ENCODE measurements at places on chromosomes 3 and 15. TPM values are rescaled to one million over a fixed set of nuclear protein-coding genes. Genes with fewer than 3 reads are reported as not detected.

DNA sequence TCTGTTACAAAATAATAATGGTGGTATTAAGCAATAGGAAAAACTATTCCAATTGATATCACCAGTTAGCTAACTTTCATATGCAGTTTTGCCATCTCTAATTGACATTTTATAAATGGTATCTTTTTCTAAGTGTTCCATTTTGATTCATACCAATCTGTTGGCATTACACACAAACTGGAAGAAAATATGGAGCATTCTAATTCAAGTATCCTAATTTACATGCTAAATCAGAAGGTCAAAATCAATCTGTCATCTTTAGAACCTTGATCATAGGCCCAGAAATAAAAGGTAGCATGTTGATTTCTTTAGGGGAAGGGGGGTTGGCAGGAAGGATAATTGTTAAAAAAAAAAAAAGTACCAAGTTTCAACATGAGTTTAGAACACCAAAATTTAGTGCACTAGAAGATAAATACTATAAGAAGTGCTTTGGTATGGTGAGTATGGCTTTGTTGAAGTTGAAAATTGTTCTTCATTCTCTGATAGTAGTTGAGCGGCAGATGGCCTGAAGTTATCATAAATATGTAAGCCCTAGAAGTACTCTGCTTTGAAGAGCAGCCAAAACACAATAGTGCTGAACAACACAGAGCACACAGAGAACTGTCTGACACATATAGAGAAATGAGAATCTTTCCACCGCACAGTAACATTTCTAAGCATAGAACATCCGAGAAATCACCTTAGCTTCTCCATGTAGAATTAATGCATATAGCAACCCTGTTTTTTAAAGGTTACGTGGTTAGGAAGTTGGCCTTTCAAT, 130.1 kb downstream of the TAFA4 start:
- no peak for DNase-seq

DNA sequence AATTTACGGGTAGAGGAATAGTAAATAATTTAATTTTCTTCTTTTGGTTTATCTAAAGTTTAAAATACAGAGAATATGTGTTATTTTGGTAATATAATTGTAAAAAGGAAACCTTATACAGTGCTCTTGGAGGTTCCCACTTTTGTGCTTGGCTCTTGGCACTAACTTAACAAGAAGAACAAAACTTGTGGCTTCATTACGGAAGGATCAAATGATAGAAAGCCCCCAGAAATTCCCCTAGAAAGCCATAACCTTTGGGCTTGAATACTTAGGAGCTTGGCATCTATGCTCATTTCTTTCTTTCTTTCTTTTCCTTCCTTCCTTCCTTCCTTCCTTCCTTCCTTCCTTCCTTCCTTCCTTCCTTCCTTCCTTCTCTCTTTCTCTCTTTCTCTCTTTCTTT, 197.5 kb downstream of the SOX2 start:
- no peak for DNase-seq

GRCh38 chr3:171261487-171261886, 198.7 kb downstream of the TNIK start:
- no peak for DNase-seq

DNA sequence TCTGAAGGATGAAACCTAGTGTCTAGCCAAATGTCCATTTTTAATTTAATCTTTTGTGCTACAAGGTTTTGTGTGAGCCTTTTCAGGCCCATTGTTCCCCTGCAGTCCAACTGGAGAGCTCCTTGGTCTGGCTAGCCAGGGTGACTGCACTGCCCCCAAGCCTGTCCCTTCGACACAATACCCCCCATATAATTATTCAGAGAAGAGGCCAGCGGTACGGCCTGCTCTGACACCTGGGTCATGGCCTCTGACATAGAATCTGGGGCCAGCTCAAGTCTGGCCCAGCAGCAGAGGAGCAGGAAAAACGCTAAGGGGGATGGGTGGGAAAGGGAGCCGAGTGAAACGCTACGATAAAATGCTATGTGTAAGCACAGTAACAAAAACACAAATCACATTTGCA, 64.2 kb upstream of the PYGO1 start:
- no peak for DNase-seq

The RLBP1 gene
- not detected for total RNA-seq

DNA sequence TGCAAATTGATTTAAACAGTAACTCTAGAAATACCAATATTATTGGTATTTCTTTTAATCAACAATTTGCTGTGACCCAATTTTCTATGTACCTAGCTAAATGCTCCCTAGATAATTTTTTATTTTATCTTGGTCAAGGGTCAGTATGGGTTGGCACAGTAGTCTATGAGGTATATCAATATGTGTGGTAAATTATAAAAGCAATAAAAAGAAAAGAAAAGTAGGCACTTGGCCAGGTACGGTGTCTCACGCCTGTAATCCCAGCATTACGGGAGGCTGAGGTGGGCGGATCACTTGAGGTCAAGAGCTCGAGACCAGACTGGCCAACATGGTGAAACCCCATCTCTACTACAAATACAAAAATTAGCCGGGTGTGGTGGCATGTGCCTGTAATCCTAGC, 34.0 kb upstream of the STIMATE start:
- no peak for DNase-seq

GRCh38 chr3:31274326-31275024, 258.2 kb upstream of the STT3B start:
- no peak for DNase-seq

GRCh38 chr3:23665741-23666140, 140.0 kb upstream of the UBE2E1 start:
- DNase-seq, result no peak

GRCh38 chr15:40766906-40767837, 2.6 kb upstream of the C15orf62 start:
- DNase-seq, result no peak

DNA sequence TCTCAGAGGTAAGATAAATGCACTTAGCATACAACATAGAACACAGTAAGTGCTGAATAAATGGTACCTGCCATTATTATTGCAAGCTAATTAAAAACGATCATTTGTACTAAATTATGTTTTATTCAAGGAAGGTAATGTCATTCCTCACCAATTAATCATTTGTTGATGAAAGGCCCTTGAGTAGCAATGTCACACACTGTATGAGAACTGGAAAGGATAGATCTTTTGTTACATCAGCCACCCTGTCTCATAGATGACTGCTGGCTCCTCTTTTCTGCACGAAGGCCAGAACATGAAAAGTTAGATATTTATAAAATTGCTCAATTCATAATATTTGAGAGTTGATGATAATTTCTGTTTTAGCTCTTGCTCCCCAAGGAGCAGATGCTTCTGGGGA, 415.4 kb downstream of the RBMS3 start:
- no peak for DNase-seq

The ANKRD34C gene
- total RNA-seq, result not detected

GRCh38 chr3:195110647-195111318, 160.2 kb downstream of the XXYLT1 start:
- DNase-seq, result no peak

The CYP1A2 gene
- total RNA-seq, result not detected

DNA sequence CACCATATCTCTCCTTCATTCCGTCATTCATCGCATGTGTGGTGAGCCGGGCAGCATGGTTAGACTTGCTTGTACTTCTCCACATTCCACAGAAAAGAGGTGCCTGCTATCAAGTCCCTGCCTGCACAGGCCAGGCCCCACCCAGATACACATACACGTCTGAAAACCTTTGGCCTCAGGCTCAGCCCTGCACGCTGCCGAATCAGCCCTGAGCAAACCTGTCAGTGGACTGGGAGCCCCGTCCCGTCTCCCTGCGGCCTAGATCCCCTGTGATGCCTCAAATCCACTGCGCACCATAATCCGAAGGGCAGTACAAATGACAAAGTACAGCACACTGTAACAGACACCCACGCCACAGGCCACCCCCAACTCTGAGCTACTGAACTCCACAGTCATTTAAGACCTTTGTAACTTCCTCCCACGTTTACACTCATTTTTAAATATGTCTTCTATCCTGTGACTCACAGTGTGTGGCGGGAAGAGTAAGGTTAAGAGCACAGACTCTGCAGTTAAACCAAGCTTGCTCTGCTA, 67.1 kb downstream of the MB21D2 start:
- no peak for DNase-seq

- no peak for DNase-seq
Observed at GRCh38 chr3:7015683-7016440, 154.9 kb downstream of the GRM7 start.

The KCNAB1 gene
- total RNA-seq, result 0.40 TPM

The AMOTL2 gene
- 85.1 TPM for total RNA-seq

The P2RY13 gene
- total RNA-seq, result not detected

DNA sequence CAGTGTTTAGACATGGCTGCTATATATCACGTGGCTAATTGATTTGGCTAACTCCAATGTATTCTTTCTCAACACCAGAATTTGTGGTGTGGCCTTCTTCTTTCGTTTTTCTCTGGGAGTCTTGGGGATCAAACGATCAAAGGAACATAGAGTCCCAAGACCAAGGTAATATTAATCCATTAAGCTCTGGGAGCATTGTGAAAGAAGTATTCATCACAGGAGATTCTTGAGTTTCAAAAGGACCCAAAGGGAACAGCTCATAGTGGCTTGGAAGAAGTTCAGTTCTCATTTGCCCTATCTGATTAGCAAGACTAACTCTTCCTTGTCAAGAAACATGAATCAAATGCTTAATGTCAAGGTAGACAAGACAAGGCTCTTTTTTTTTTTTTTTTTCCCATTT, 32.9 kb upstream of the TICRR start:
- DNase-seq, result no peak

The FAM3D gene
- 0.66 TPM for total RNA-seq

DNA sequence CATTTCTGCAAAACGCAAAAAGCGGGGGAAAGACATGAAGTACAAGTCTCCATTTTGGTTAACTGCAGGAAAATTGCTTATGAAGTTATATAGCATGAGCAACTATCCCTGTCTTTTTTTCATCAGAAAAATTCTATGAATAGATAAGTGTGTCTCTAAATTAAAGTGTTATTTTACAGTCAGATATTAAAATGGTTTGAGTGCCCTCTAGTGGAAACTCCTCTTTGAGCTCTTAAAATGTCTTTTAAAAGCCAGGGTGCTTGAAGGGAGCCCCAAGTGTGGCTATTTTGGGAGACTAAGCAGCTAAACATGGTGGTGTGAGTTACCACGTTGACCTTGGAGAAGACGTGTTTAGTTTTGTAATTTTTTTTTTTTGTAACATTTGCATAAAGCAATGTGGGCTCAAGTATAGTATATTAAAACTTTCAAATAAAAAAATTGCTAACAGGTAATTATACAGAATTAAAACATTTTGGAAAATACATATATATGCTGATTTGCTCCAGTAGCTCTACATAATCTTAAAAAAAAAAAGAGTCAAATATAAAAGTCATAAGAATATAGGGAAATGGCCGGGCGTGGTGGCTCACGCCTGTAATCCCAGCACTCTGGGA, 77.2 kb downstream of the PPP2R3A start:
- peak; percentile 8 for DNase-seq

- no peak for DNase-seq
Observed at GRCh38 chr3:77186728-77187127, 146.8 kb downstream of the ROBO2 start.

- no peak for DNase-seq
Observed at GRCh38 chr15:98257290-98257689, 296.8 kb downstream of the ARRDC4 start.

GRCh38 chr15:99051308-99051707, 43.7 kb upstream of the PGPEP1L start:
- no peak for DNase-seq

The SCG5 gene
- 0.92 TPM for total RNA-seq

The AP3B2 gene
- not detected for total RNA-seq

The IL17RE gene
- 0.14 TPM for total RNA-seq

DNA sequence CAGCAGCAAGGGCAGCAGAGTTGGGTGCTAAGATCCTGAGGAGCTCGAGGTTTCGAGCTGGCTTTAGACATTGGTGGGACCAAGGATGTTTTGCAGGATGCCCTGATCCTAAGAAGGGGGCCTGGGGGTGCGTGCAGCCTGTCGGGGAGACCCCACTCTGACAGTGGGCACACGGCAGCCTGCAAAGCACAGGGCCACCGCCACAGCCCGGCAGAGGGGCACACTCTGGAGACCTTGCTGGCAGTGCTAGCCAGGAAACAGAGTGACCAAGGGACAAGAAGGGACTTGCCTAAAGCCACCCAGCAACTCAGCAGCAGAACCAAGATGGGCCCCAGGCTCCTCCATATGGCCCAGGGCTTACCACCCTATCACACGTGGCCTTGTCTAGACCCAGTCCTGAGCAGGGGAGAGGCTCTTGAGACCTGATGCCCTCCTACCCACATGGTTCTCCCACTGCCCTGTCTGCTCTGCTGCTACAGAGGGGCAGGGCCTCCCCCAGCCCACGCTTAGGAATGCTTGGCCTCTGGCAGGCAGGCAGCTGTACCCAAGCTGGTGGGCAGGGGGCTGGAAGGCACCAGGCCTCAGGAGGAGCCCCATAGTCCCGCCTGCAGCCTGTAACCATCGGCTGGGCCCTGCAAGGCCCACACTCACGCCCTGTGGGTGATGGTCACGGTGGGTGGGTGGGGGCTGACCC, 18.8 kb downstream of the SEC61A1 start:
- DNase-seq, result no peak

- no peak for DNase-seq
Observed at GRCh38 chr3:39277893-39278615, 1.8 kb downstream of the CX3CR1 start.

GRCh38 chr3:56688191-56688590, 5.1 kb upstream of the TASOR start:
- DNase-seq, result no peak

- no peak for DNase-seq
Observed at GRCh38 chr3:159499031-159499793, 489.4 kb upstream of the IL12A start.

The FMN1 gene
- 0.04 TPM for total RNA-seq

- DNase-seq, result no peak
Observed at GRCh38 chr15:100941536-100941935, 22.4 kb downstream of the LRRK1 start.

DNA sequence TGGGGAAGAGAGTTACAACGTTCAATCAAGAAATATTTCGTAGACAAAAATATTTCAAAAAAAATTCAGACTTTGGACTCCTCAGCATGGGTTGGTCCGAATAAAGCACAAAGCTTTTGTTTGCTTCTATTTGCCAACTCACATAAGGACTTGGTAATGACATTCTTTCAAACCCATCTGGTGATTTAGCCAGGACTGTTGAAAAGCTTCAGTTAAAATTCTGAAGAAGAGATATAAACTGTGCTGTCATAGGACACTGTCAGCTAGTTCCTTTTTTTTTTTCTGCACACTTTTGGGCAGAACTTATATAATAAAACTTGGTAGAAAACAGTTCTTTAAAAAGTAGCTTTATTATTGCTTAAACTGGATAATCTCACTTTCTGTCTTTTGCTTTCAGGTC, 660.8 kb upstream of the SGO1 start:
- no peak for DNase-seq

The GNAT1 gene
- under 0.01 TPM for total RNA-seq

The PRICKLE2 gene
- 5.3 TPM for total RNA-seq

DNA sequence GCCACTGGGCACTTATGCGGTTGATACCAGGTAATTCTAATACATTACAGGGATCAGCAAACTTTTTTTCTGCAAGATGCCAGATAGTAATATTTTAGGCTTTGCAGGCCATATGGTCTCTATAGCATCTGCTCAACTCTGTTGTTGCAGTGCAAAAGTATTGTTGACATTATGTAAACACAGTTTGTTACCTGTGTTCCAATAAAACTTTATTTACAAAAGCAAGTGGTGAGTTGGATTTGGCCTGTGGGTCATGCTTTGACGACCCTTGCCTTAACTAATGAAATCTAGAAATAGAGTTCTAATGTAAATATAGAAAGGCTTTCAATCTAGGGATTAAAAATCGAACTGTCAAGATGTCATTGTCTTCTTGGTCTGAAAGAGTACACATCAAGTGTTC, 44.4 kb downstream of the PIK3CA start:
- DNase-seq, result no peak
